ENCODE measurements at places on chromosomes 7 and 10. TPM values are rescaled to one million over a fixed set of nuclear protein-coding genes. Genes with fewer than 3 reads are reported as not detected.

Gene DNAJB9
- total RNA-seq, result 6.9 TPM

Gene RET
- not detected for total RNA-seq

Gene UCMA
- not detected for total RNA-seq

Gene SFTPA2
- 3.4 TPM for total RNA-seq

Gene SPDYE8
- not detected for total RNA-seq

Gene GRM8
- 0.33 TPM for total RNA-seq

Gene TBX20
- not detected for total RNA-seq

Gene SPDYE2B
- not detected for total RNA-seq

Gene IFIT1B
- not detected for total RNA-seq

Gene CCSER2
- 18.8 TPM for total RNA-seq

Gene CALML3
- not detected for total RNA-seq

DNA sequence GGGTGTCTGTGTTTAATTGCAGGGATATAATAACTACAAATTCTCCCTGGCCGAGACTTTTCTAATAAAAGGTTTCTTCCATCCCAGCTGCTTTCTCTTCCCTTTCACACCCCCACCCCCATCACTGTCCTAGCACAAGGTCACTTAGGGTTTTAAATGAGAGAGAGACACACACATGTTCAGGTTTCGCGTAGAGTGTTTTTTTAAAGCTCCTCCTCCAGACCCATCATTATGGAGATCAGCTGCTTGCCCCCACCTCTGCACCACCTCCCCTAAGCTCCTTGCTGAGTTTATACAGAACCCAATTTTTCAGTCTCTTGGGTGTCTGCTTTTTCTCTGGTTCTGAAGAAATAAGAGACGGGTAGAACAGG is 18.6 kb downstream of the LRMDA start:
- no peak for DNase-seq

GRCh38 chr7:29496355-29497020 is 67.1 kb upstream of the PRR15 start:
- no peak for DNase-seq

DNA sequence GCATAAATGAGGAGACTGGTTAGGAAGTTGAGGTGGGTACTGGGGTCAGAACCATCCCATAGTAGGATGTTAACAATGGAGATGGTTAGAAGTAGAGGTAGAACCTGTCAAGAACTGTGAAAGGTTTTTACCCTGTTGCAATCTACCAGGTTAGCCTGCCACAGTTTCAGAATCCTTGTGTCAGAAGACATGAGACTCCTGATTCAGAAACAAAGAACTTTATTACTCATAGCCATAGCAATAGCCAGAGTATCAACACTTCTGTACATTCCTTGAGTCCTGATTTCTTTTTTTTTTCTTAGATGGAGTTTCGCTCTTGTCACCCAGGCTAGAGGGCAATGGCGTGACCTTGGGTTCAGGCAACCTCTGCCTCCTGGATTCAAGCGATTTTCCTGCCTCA is 200.9 kb downstream of the GRM3 start:
- no peak for DNase-seq

DNA sequence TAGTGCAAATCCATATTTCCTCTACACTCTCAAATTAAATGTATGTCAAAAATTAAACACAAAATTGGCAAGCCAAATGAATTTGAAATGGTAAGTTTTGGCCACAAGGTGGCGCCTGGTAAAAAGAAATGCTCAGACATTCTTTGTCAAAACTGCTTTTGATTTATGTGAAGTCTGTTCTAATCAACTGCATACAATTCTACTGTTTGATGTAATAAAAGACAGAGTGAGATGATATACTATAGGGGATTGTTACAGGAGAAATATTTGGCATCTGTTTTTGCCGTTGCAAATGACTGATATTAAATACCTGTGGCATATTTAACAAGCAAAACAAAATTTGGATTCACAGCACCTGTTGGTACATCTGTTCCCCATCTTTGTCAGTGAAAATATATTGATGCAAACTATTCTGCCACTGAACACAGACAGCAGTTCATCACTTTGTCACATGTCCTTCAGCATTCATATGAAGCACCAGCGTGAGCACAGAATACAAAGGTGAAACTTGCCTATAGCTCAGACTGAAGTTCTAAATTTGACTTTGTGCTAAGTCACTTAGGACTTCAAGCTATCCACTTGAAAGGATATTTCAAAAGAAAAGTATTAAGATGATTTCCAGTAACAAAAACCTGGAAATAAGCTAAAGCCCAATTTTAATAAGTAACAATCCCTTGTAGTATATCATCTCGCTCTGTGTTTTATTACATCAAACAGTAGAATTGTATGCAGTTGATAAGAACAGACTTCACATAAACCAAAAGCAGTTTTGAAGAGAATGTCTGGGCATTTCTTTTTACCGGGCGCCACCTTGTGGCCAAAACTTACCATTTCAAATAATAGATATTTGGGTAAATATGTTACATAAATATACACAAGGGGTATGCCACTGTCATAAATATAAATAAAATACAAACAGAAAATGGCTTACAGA is 10.2 kb upstream of the CH25H start:
- peak; percentile 12 for DNase-seq

- DNase-seq, result no peak
These were observed 639 bp upstream of the TFAM start for GRCh38 chr10:58384544-58384998.

DNA sequence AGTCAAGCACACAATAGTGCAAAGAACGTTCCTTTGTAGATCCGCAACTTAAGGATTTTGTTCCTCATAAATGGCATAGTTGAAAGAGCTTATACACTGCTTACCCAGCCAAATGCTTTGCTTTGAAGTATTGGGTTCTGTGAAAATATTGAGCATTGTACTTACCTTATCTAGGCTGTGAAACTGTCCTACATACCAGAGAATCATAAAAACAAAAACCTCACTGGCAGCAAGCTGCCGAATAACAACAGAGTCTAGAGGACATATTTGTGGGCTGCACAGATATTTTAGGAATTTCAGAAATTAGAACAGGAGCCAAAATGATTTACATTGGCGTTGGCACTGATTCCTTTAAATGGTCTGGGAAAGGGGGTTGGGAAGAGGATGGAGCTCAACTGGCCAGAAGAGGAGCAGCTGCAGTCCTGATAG is 174.8 kb downstream of the RTKN2 start:
- no peak for DNase-seq

GRCh38 chr10:64288404-64288803 is 767.2 kb downstream of the REEP3 start:
- DNase-seq, result no peak

- DNase-seq, result no peak
These were observed 109.8 kb upstream of the WNT16 start for GRCh38 chr7:121219026-121219425.

DNA sequence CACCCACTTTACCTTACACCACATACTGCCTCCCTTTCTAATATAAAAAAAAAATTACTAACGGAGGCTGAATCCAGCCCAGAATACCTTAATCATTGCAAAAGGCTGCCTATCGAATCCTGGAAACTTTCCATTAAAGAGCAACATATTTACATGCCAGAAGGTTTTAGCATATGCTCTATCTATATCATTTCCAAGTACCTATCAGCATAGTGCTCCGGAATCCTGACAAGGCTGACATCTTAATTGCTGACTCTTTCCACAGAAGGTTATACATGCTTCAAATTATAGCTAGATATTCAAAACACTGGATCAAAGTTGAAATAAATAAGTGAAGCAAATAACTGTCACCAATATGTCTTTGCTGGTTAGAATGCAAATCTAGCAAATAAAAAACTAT is 170.9 kb upstream of the CDK1 start:
- DNase-seq, result no peak

- no peak for DNase-seq
These were observed 521.4 kb upstream of the SEMA3D start for GRCh38 chr7:85708221-85708620.

DNA sequence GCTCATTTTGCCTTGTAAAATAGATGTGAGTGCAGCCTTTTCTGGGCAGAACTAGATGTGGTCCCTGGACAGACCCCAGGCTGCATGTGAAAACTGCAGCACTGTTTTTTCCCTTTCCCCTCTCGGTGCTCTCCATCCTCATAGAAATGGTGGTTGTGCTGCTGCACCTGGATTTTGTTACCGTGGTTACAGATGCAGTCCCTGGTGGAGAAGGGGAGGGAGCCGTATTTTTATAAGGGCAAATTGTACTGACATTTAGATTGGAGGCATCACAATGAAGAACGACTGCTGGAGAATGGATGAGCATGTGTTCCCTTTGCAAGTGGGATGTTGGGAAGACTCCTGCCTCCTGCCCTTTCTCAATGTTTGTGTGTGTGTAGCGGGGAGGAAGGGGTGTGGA is 469.9 kb downstream of the CCSER2 start:
- no peak for DNase-seq

GRCh38 chr7:141490474-141490873 is 60.7 kb upstream of the AGK start:
- DNase-seq, result no peak

DNA sequence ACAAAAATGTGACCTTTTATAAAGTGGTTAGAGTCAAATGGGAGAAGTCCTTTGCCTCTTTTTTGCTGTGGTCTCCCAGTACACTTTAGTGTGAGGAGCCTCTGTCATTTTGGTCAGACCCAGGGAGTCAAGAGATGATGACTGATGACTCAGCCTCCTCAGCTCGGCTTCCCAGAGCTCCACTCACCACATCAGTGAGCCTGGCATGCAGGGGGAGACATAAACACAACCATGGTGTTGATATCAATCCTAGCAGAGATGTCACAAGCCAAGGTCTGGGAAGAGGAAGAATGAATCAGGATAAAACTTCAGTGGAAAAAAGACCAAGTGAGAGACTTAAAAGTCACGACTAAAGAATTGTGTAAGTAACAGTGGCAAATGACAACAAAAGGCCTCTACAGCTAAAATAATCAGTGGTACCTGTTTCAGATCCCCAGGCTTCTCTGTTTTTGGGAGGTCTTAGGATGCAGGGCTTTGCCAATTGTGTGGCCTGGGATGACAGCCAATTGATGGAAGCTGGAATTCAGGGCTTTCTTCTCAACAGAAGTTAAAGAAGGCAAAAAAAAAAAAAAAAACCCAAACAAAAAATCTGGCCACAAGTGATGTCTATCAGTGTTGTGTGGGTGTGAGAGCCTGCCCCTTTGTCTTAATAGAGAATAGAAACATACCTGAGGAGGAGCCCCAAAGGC is 50.2 kb downstream of the TFAM start:
- no peak for DNase-seq

GRCh38 chr7:113698556-113699220 is 220.1 kb downstream of the PPP1R3A start:
- no peak for DNase-seq

GRCh38 chr10:117431160-117431559 is 55.9 kb upstream of the PDZD8 start:
- DNase-seq, result no peak
